ENCODE measurements at places on chromosomes 2 and 18.

- no peak for DNase-seq
These were observed 47.9 kb upstream of the PELI1 start for GRCh38 chr2:64192125-64192479.

DNA sequence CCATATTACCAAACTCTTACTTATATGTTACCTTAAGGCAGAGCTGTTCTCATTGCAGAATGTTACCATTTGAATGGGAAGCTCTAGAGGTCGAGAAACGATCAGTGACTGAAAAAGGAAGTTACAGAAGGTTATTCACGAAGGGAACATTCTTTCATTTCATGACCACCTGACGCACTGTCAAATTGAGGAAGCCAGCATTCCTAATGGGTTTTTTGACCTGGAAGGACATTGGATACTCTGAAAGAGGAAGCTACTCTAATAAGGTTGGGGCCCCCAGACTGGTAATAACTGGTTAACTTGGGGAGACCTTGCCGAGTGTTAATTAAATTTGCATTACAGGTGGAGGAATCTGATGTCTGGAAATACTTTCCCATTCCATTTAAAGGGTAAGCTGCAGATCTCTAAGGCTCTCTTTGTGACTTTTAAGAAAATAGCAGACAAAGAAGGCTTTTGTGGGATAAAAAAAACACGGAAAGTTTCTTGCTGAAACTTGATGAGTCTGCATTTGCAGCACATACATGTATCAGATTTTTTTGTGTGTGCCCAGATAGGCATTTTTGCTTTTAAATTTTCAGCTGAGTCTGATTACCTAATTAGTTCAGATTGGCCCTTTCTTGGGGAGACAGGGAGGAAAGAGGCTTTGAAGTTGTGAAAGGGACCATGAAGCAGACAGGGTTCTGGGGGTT, 137.1 kb downstream of the LTBP1 start:
- no peak for DNase-seq

- DNase-seq: no peak
These were observed 174.5 kb upstream of the MGAT5 start for GRCh38 chr2:134079373-134079772.

DNA sequence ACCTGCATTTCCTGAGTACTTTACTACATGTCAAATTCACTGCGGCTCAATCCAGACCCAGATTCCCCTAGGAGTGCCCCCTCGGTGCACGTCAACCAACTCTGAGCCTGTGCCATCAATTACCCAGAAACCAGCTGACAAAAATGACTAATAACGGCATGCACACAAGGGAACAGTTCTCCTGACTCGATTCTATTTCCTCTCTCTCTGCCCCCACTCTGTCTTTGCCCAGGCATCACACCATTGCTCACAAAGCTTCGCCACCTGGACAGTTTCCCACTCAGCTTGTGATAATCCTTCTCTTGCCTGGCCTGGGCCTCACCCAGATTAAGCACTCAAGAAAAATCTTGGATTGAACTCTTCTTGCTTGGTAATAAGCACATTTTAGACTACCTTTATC, 115.3 kb upstream of the NDUFV2 start:
- DNase-seq: no peak

DNA sequence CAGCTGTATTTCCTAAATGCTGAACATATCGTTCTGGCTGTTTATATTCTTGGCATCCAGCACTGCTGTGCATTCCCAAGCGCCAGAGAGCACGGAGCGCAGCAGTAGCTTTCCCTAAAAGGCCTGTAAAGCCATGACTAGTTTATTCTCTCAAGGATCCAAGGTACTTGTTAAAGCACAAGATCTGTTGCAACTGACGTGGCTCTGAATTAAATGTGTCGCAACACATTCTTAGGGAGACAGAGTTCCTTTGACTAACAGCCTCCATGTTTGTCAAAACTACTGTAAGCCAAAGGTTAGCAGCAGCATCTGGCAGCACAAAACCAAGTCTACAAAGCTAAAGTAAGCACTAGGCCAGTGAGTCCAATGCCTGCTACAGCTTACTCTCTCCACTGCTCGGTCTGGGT, 188.6 kb upstream of the FN1 start:
- DNase-seq: no peak

- DNase-seq: no peak
These were observed 118.9 kb downstream of the PXDN start for GRCh38 chr2:1625281-1626001.

GRCh38 chr2:84906108-84906899, 848 bp downstream of the TMSB10 start:
- DNase-seq: peak; percentile 80

- no peak for DNase-seq
These were observed 26.1 kb upstream of the SETBP1 start for GRCh38 chr18:44654573-44654972.

- no peak for DNase-seq
These were observed 15.0 kb downstream of the APLF start for GRCh38 chr2:68482296-68482820.

- no peak for DNase-seq
These were observed 122.6 kb downstream of the DYSF start for GRCh38 chr2:71575966-71576365.

- DNase-seq: no peak
These were observed at the start of gene LRRTM4 for GRCh38 chr2:77521931-77522470. TSS of gene LRRTM4 (minus strand) at chr2:77522376.

DNA sequence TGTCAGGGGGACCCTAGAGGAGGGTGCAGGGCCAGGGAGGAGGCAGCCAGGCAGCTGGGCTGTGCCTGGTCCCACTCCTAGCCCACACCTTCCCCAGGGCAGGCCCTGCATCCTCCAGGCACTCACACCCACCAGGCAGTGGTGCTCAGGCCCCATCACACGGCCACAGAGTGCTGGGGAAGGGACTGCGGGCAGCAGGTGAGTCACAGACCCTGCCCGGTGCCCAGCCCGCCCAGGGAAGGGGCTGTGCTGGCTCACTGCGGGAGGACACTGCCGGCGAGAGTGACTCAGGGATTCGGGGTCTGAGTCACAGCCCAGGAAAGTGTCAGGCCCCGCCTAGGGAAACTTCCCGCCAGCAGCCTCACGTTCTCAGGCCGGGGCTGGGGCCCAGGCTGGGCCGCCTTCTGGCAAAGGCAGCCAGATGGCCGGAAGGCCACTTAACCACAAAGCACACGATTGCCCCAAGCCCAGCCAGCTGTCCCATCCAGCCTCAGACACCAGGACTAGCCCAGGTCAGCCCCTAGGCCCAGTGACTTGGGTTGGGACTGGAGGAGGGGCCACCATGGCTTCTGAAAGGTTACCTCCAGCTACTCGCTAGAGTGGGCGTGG, 42.2 kb downstream of the BIN1 start:
- peak; percentile 85 for DNase-seq

DNA sequence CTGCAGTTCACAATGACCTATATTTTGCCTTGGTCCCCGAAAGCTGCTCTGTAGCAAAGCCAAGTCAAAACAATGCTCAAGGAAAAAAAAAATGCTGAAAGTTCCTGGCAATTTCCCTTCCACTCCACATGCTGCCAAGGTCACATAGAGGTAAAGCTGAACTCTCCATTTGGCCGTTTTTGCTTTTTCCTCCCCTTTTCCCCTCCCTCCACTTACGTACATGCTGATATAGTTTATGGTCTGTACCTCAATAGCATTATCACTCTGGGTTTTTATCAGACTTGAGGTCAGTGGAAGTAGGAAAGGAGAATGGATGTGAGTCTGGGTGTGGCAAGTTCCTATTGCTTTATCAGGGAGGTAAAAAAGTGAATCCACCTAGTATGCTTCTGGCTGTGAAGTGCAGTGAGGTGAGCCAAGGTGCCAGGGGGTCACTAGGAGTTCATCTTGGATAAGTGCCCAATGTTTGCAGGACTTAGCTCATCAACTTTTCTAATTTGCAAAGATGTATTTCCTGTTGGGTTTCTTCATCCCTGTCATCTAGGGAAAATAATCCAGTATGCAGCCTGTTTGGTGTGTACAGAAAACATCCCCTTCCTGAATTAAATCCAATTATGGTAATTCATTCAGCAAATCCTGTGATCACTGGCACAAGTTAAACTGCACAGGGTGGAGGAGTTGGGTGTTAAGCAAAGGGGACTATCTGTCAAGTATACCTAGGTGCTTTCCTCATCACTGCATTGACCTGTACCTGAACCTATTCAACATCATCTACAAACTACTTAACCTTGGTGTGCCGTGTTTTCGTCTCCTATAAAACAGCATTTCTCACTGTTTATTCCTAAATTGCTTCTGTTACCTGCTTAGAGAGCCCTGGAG, 124.3 kb upstream of the CYP26B1 start:
- no peak for DNase-seq

GRCh38 chr2:20205915-20206524, 18.9 kb downstream of the SDC1 start:
- DNase-seq: no peak

GRCh38 chr2:30647752-30648457, 159.3 kb downstream of the CAPN13 start:
- DNase-seq: no peak

DNA sequence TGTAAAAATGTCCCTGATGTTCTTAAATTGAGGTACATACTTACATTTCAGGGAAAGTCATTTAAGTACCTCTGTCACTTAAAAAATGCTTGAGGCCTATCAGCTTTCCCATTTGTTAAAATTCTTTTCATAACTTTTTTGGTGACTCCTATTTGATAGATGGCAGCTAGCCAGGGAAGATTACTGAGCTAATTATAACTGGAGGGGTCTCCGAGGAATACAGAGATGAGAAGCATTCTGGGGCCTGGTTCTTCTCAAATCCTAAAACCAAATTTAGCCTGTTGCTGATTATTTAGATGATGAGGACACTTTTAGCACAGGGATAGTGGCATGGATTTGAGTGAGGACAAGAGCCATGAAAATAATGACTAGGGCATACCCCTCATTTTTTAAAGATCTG, 4.8 kb downstream of the UGP2 start:
- no peak for DNase-seq

DNA sequence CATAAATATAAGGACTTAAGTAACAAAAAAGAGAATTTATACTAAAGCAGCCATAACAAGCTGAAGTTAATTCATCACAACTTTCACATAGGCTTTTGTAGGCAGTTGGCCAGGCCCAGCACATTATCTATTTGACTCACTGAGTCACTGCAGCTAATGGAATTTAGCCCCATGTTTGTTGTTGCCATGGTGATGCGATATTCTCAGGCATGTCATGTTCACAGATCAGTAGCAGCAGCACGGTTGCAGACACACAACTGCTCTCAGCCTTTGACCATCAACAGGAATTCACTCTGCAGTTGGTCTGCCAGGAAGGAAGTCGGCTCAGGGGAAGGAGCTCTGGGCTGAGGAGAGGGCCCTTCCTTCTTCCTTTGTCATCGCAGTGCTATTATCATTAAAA, 639.8 kb downstream of the TMEM182 start:
- no peak for DNase-seq

GRCh38 chr2:3279236-3279960, 98.2 kb downstream of the EIPR1 start:
- DNase-seq: no peak

DNA sequence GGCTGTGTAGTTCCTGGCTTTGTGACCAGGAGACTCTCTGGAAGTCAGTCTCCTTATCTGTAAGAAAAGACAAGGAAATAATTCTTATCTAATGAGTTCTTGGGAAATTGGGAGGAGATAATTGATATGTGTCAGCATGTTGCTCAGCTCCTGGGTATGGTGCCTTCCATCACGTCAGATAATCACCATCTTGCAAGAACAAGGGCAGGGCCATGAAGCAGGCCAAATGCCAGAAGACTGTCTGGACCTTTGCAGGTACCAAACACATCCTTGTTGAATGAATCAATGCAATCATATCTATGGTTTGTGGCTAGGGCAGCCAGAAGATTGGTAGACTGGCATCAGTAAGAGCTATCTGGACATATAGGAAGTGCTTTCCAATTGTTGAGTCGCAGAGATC, 473.5 kb downstream of the TNS1 start:
- DNase-seq: no peak

GRCh38 chr18:29647700-29648099, 1394.8 kb downstream of the DSC3 start:
- DNase-seq: no peak

GRCh38 chr18:44679914-44680272, 795 bp upstream of the SETBP1 start:
- DNase-seq: peak; percentile 59

DNA sequence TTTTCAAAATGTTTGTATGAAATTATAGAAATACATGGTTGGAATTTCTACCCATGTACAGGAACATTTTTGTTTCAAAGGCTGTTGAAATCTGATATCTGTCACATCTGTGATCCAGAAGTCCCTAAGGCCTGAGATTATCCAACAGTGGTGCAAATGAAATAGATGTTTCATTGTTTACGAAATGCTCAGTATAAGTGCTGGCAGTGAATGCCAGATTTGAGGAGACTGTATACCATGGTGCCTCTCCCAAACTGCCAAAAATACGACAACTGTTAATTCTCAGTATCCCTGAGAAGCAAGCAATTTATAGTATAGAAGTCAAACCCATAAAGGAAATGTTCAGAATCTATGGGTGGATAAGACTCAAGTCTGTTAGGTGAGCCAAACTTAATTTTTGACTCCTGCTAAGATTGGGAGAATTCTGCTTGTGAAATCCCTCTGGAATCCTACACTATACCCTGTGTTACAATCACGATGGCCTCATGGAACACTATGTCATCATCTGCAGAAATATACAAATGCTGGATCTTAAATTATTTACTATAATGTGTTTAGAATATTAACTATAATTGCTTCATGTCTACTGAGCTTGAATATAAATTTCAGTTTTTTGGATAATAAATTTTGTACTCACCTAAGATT, 71.2 kb upstream of the DOCK10 start:
- DNase-seq: no peak

GRCh38 chr2:160433466-160434140, 60.0 kb downstream of the RBMS1 start:
- no peak for DNase-seq

- DNase-seq: no peak
These were observed 116.3 kb upstream of the HAAO start for GRCh38 chr2:42908518-42909200.

DNA sequence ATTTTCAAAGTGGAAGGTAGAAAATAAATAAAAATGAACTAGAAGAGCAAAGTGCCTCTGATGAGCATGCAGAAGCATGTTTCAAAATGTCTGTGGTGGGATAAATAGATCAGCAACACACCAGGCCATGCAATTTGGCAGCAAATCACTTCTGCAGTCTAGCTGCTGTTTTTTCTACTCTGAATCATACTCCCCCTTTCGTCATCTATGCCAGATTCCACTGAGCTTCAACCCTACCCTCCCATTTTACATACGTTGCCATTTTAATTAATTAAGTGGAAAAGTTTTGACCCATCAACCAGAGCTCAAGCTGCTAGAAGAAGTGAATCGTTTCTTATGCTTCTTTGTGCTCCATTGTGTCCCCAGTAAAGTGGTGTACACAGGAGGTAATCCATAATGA, 79.3 kb downstream of the NRXN1 start:
- DNase-seq: no peak

GRCh38 chr2:161415987-161416707, at the start of gene TBR1:
TSS of gene TBR1 (plus strand) at chr2:161416297. CDS start at chr2:161416411, 114 bp downstream.
- DNase-seq: no peak

- DNase-seq: no peak
These were observed 112.7 kb upstream of the RBMS1 start for GRCh38 chr2:160606341-160606740.
